Motor neuron (in vitro differentiated cells): ENCODE measurements at places on chromosomes 1 and 21.

DNA sequence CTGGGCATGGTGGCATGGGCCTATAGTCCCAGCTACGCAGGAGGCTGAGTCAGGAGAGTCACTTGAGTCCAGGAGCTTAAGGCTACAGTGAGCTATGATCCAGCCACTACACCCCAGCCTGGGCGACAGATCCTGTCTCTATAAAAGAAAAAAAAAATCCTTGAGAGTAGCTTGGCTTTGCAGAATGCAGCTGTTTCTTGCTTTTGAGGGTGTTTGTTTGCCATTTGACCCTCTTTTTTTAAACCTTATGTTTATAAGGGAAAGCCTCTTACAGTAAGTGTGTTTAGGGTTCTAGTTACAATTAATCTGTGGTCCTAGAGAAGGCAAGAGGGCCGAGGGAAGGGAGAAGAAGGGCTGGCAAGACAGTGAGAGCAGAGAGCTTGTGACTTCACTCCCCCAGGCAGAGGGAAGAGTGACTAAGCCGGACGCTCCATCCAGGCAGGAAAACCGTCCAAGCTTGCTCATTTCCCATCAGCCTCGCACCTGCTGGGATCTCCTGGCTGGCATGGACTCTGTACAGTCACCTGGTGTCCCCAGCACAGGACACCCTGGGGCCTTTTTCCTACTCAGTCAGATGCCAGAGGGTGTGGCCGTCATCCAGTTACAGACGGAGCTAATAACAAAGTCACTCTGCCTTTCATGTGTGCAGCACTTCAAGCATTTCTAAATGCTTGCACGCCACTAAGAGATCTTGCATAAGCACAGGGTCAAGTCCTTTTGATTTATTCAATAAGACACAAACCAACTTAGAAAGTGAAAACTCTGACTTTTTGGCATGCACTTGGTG, 55.5 kb upstream of the PSEN2 start:
- ATAC-seq: peak; percentile 94

GRCh38 chr1:9298282-9298681, 5.6 kb downstream of the SPSB1 start:
- ATAC-seq: no peak

DNA sequence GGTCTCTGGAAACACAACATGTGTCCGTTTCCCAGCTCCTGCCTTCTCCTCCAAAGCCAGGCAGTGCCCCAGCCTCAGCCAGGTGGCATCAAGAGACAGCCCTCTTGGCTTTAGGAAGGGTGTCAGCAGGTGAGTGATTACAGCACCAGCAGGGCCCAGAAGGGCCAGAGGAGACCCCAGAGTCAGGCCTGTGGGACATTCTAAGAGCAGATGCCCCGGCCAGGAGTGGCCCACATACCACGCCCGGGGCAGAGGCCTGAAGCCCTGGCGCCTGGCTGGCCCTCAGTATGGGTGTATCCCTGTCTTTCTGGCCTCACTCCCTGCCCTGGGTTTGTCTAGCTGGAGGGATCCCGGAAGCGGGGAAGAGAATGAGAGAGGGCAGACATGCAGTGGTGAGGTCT, 109.2 kb downstream of the CASZ1 start:
- ATAC-seq: no peak

GRCh38 chr1:156399355-156400125, 30.5 kb downstream of the RHBG start:
- peak; percentile 33 for ATAC-seq

GRCh38 chr21:38041493-38041892, 125.2 kb upstream of the KCNJ6 start:
- ATAC-seq: no peak

- ATAC-seq: no peak
These were observed 771.1 kb upstream of the ADGRL4 start for GRCh38 chr1:79777481-79778219.

GRCh38 chr1:2935751-2936390, 85.4 kb upstream of the ACTRT2 start:
- no peak for ATAC-seq

DNA sequence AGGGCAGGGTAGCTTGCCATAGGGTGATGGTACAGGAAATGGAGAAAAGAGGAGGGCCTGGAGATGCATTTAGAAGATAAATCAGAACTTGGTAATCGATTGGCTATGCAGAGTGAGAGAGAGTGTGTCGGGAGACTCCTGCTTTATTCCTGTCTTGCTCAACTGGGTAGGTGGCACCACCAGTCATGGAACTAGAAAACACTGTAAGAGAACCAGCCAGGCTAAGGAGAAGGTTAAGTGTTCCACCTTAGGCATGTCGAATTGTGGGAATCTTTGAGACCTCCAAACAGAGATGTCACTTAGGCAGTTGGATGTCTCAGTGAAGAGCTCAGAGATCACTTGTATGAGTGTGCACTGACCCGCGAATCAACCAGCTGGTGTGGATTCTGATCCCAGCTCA, 28.7 kb upstream of the RD3 start:
- no peak for ATAC-seq

DNA sequence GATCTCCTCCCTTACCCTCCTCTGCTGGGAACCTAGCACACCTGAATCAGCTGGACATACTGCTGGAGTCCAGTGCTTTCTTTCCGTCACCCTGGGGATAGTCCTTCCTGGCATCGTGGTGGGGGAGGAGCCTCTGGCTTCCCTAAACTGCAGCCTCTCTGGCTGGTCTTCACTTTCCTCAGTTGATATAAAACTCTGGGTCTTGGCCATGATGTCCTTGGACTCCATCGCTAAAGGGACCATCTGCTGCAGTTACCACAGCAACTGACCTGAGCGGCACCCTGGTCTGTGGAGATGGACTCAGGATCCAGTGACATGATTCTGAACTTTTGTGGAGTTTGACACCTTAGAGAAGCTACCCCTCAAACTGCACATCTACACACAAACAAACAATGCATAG, 22.8 kb downstream of the PARS2 start:
- no peak for ATAC-seq

DNA sequence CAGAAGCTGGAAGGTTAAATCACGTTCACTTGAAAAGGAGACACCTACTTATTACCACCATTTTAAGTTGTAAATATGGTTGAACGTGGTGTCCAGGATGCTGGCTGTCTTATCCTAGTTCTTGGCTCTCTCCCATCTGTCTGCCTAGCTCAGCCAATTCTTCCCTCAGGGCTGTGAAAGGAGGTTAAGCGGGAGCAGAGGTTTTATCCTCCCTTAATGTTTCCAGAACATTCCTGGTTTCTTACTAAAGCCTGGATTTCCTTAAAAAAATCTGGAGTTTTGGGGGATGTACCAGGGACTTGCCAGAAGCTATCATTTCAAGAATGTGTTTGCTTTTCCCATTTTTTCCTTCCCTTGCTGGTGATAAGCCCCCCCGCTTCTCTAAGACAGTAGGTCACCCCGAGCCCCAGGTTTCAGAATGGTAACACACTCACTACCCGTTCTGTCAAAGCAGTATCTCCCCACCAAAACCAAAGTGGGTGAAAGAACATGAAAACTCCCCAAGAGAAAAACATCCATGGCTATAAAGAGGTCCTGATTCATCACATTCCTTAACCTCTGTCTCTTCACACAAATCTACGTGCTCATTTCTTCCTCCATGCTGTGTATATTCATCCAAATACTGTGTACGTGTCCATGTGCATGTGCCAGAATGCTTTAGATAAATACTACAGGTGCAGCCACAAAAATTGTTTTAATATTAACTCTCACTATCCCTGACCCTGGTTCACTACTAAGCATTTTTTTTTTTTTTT, 114.7 kb downstream of the MAP3K21 start:
- ATAC-seq: no peak
